Renal cortex interstitium (tissue), 15 donors: ENCODE measurements at places on chromosomes 6 and 20.

- no peak for DNase-seq
Measured at GRCh38 chr20:59231124-59231804, 67.6 kb downstream of the ZNF831 start.

DNA sequence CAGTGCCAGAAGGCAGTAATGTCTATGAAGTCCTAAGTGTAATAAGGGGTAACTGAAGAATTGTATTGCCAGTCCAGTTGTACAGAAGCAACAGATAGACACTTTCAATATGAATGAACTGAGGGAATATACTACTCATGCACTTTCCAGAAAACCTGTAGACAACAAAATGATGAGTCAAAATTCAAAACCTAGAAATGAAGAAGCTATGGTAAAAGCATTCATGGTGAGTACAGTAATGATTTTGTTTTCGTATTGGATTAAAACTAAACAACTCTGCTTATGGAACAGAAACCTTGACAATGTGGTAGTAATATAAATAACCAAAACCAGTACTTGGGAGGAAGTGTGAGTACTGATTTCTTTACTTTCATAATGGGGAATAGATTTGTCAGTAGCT, 35.0 kb downstream of the ARMC2 start:
- DNase-seq: no peak

DNA sequence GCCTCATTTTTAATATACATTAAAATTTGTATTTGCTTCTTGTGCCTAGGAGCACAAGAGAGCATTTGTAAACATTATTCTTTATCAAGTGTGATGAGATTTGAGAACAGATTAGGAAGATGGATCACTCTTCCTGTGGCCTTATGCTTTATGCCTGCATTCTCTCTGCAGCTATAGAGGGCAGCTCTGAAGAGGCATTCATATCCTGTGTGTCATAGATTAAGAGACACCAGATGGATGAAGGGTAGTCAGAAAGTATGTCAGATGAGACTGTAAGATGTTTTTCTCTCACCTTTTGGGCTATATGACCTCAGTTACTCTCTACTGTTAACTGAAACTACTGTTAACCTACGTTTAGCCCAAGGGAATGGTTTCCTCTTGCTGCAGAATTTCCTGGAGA, 61.4 kb downstream of the DNAH8 start:
- DNase-seq: no peak

- no peak for DNase-seq
Measured at GRCh38 chr6:105993341-105994117, 92.6 kb upstream of the PRDM1 start.
